Lower leg skin (tissue), 4 donors: ENCODE measurements at places on chromosomes 4 and X. TPM values are rescaled to one million over a fixed set of nuclear protein-coding genes. Genes with fewer than 3 reads are reported as not detected.

- no peak for DNase-seq
These were observed 70.2 kb upstream of the ADGRL3 start for GRCh38 chr4:61129971-61130370.

DNA sequence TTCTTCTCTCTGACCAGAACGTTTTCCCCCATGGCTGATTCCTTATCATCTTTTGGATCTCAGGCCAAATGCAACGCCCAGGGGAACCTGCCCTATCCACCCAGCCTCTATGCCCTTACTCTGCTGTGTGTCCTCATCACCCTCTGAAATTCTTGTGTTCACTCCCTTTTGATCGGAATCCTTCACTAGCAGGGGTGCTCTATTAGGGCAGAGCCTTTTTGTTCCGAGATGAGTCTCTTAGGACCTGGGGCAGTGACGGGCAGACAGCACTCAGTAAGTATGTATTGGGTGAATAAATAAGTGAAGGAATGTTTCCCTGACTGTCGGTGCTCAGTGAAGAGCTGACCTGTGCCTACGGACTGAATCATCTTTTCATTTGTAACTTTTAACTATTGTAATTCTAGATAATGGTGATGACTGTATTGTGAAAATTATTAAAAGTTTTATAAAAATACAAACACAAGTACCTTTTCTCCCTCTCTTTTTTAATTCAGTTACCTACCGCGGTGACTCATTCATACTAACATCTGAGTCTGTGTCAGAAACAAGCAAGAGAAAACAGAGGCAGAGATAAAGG lies 4.8 kb upstream of the TENM3 start:
- no peak for DNase-seq

GRCh38 chrX:63658920-63659319 lies 126.1 kb downstream of the ARHGEF9 start:
- DNase-seq: no peak

DNA sequence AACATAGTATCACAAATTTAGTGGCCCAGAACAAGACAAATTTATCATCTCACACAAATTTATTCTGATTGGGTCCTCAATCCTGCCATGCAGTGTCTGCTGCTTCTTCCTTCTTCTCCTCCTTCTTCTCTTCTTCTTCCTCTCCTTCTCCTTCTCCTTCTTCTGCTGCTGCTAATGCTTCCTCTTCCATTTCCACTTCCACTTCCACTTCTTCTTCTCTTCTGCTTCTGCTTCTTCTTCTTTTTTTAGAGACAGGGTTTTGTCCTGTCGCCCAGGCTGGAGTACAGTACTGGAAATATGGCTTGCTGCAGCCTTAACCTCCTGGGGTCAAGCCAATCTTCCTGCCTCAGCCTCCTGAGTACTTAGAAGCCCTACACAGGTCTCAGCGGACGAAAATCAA lies 37.5 kb downstream of the FGFBP1 start:
- DNase-seq: no peak

DNA sequence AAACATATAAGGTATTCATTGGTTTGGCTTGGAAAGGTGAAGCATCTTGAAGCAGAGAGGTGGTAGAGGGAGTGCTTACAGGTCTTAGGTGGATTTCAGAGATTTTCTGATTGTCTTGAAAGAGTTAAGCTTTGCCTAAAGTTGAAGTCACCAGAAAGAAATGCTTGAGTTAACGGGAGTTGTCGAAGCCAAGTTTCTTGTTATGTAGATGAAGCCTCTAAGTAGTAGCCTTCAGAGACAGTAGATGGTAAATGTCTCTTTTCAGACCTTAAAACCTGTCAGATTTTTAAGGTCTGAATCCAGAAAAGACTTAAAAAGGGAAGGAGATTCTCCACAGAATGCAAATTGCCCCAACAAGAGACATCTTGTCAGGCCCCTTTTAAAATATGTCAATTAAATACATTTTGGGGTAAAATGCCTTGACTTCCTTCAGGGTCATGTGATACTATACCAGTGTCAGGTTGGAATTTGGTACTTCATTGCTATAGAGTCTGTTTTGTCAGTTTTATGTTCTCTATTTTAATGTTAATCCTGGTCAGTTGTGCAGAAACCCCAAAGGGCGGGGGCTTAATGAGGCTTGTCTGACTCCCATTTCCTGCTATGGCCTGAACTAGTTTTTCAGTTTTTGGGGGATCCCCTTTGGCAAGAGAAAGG lies 81.0 kb downstream of the PCDH18 start:
- DNase-seq: no peak

- DNase-seq: no peak
These were observed 98.8 kb upstream of the IQCM start for GRCh38 chr4:149914119-149915115.

- DNase-seq: no peak
These were observed 9.5 kb upstream of the KDM5C start for GRCh38 chrX:53234484-53234883.

GRCh38 chr4:61772126-61772525 lies 572.0 kb downstream of the ADGRL3 start:
- DNase-seq: no peak

DNA sequence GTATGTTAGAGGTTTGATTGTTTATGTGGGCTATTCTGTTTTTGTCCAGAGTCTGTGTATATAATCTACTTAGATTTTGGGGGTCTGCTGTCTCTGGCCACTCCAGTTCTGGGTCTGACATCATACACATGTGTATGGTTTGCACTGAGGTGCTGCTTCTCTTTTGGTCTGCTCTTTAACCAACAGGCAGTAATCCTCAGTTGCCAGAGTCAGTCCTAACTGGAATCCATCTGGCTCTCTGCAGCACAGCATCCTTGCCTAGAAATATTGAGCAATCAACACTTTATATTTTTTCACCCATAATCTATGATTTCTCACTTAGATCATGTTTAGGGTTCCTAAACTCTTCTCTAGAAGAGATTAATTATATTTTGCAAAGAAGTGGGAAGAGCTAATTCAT lies 98.3 kb upstream of the SFRP2 start:
- DNase-seq: no peak

- no peak for DNase-seq
These were observed 16.6 kb upstream of the H2AZ1 start for GRCh38 chr4:99966692-99967091.

DNA sequence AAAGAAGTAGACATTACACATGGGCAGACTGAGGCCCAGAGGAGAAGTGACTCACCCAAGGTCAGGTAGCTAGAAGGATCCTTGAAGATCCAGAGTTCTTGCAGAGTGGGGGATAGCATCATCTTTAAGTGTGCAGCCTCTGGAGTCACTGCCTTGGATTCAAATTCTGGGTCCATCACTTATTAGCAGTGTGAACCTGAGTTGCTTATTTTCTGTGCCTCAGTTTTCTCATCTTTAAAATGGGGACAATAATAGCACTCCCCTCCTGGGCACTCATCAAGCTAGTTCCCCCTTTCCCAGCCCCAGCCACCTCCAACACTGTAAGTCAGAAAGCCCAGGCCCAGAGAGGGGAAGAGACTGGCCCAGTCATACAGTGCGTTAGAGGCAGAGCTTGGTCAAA lies 141.8 kb upstream of the PJA1 start:
- DNase-seq: no peak

DNA sequence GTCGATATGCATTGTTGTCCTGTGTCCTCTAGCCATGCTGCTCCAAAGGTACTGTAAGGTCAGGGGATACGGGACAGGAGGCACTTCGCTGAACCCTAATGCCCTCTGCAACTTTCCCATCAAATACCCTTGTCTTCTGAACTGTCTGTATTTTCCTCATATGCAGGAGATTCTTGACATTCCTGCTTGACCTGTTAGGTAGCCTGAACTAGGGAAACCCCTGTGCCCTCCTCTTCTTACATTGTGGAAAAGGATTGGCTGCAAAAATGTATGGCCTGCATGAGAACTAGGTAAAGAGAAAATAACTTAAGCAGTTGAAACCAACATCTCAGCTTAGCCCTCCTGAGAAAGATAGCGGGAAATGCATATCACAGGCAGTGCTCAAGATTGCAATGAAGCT lies 11.4 kb downstream of the RTL8B start:
- no peak for DNase-seq

DNA sequence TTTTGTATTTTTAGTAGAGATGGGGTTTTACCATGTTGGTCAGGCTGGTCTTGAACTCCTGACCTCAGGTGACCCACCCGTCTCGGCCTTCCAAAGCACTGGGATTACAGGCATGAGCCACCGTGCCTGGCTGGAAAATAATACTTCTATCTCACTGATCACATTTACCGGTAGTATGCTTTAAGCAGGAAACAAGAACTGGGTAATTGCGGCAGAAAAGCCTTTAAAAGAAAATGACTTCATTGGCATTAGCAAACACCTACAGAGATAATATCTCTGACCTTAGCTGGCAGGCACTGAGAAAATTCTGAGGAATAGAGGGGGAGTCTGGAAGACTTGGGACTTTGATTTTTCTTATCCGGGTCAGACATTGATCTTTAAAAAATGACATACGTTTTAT lies 78.5 kb downstream of the SHROOM3 start:
- DNase-seq: no peak

- DNase-seq: no peak
These were observed 567.4 kb upstream of the CPEB2 start for GRCh38 chr4:14434916-14435315.

DNA sequence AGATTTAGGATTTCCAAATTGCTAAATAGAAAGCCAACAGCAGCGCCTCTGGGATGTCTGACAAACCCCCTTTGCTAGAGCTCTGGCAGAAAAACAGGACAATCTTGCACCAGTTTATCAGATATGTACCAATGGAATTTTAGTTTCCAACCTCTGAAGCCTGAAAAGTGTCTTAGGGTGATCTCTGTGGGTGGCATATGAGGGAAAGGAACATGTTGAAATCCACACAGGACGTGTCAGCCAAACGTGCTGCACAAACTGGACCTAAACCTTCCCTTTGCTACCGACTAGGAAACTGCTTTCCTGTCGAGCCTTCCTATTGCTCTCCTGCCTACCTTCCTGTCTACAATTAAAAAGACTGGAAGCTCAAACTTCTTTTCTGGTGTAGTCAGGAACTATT lies 53.5 kb downstream of the REELD1 start:
- no peak for DNase-seq

The ALB gene
- not detected for total RNA-seq

The KLB gene
- total RNA-seq: 0.38 TPM

The SEC31A gene
- 101 TPM for total RNA-seq

The SLC9B2 gene
- 1.3 TPM for total RNA-seq

The IL2 gene
- total RNA-seq: not detected

The RASSF6 gene
- total RNA-seq: 12.9 TPM

The PPARGC1A gene
- 8.3 TPM for total RNA-seq

The GATA1 gene
- not detected for total RNA-seq

The GAGE10 gene
- total RNA-seq: not detected

The H2BW2 gene
- not detected for total RNA-seq

The POU4F2 gene
- total RNA-seq: not detected

The ABCD1 gene
- total RNA-seq: 5.6 TPM

The TRIM60 gene
- not detected for total RNA-seq

The VCX3B gene
- 0.51 TPM for total RNA-seq

The GC gene
- total RNA-seq: not detected

The CSN3 gene
- not detected for total RNA-seq
